T-helper 22 cell (primary cell): ENCODE measurements at places on chromosomes 2 and 18.
A peak's percentile ranks its signal among the peaks of the same experiment; 100 is the strongest.

DNA sequence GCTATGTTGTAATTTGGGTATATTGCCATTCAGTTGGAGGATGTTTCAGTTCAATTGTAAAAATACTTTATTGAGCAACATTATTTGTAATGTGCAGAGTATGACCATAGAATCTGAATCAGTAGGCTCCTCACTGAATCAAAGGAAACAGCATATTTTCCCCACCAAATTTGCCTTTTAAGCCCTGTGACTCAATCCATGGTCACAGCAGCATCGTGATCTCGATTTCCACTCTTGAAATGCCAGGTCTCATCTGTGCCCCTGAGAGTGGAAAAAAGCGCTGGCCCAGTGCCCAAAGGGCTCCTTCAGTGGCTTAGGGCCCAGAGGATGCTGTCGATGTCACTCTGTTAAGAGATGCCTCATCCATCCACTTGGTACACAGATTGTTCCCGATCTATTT lies 57.5 kb downstream of the FHOD3 start:
- DNase-seq, result no peak

- DNase-seq, result no peak
These were observed 176.6 kb upstream of the TACR1 start for GRCh38 chr2:75375646-75376582.

DNA sequence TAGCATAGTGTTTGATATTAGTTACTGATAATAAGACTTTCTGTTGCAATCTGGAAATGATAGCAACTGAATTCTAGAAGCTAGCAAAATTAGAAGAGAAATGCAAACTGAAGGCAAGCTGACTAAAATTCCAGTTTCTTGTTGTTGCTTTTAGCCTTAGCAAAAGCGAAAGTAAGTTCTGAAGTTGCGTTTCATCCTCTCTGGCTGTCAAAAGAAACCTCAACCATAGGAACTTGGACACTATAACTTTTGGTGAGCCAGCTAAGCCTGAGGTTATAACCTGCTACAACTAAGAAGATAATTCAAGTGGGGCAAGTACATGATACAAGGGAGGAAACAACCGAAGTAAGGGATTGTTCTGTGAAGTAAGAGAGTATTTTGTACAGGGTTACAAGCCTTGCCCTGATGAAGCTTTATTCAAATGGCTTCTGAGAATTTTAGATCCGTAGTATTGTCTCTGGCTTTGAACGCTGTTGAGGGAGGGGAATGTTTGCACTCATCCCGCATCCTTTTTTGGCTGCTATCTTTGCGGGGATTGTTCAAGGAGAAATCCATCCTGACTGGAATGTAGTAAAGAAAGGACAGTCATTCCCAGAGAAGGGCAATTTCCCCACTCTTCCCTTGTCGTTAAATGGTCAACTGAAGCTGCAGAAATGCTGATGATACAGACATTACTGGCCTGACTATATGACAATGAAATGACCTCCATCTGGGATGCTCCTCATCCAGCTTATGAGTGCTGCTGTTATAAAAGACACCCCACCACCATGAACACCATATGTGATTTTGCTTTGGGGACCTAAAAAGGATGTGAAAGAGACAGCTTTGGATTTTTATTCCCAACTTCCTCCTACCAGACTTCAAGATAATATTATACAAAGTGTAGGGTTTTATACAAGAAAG lies 7.0 kb upstream of the TMX3 start:
- no peak for DNase-seq

GRCh38 chr2:8196316-8196715 lies 485.5 kb upstream of the ID2 start:
- DNase-seq, result no peak

- DNase-seq, result no peak
These were observed 105.4 kb upstream of the MMADHC start for GRCh38 chr2:149692961-149693396.

DNA sequence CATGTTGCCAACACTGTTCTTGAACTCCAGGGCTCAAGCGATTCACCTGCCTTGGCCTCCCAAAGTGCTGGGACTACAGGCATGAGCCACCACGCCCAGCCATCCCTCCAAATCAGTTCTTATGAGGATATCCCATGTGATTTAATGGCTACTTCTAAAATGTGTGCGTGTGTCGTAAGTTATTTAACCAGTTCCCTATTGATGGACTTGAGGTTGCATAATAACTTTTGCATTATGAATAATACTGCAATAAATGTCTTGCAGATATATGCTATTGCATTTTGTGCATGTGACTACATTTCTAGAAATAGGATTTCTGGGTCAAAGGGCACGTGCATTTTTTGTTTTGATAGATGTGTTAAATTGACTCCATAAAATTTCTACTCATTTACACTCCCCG lies 19.0 kb downstream of the DIPK1C start:
- no peak for DNase-seq

- DNase-seq, result no peak
These were observed 63.1 kb upstream of the SPATS2L start for GRCh38 chr2:200243441-200243840.

DNA sequence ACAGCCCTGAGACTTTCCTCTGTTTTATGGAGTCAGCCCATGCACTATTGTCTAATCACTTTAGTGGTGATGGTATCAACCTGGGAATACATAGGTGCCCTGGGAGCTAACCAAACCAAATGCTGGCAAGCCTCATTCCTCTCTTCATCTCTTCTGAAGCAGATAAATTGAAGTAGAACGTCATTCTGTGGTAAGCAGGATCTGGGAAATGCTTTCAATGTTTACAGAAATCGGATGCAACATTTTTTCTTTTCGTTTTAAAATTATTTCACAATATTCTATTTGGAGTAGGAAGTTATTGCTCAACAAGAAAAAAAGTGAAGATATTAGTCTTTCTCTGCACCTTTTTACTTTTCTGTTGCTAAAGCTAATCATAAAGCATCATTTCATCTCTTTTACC lies 114.2 kb downstream of the RBMS1 start:
- no peak for DNase-seq

- DNase-seq, result no peak
These were observed 125.6 kb downstream of the SLC5A7 start for GRCh38 chr2:108111936-108112335.

DNA sequence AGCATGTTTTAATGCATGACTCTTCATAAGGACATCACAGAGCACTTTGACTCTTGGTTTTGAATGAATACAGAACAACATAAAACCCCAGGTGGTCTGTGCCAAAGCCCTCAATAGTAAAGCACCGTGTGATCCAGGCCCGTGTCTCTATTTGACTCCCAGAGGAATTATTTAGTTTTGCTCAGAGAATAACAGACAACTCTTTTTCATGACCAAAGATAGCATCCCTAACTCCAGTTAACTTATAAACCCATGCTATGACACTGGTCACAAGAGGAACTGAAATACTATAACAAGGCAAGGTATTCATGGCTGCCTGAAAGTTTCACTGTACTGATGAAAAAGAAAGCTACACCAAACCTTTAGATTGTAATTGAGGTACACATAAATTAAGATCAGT lies 128.4 kb downstream of the IKZF2 start:
- no peak for DNase-seq

DNA sequence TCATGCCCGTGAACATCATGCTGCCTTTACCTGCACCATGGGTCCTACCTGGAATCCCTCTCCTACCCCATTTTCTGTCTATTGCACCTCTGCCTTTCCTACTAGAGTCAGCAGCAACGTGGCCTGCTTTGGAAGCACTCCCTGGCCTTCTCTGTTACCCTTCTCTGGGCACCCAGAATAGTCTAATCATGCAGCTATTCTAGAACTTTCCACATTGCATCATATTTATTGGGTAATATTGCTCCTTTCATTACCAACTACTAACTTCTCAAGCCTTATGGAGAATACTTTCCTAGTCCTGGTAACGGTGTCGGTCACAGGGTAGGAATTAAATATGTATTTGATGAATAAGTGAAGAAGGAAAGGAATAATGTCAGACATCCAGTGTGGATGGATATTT lies 33.3 kb upstream of the CREG2 start:
- DNase-seq, result no peak

DNA sequence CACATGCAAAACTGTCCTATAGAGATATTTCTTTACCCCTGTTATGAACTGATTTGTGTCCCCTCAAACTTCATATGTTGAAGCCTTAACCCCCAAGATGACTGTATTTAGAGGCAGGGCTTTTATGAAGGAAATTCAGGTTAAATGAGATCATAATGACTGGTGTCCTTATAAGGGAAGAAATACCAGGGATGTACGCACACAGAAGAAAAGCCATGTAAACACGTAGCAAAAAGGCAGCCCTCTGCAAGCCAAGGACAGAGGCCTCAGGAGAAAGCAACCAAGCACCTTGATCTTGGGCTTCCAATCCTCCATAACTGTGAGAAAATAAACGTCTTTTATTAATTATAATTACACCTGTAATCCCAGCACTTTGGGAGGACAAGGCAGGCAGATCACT lies 101.3 kb upstream of the NDUFV2 start:
- DNase-seq, result no peak

GRCh38 chr2:234290671-234291070 lies 206.2 kb downstream of the ARL4C start:
- DNase-seq, result peak; percentile 90

DNA sequence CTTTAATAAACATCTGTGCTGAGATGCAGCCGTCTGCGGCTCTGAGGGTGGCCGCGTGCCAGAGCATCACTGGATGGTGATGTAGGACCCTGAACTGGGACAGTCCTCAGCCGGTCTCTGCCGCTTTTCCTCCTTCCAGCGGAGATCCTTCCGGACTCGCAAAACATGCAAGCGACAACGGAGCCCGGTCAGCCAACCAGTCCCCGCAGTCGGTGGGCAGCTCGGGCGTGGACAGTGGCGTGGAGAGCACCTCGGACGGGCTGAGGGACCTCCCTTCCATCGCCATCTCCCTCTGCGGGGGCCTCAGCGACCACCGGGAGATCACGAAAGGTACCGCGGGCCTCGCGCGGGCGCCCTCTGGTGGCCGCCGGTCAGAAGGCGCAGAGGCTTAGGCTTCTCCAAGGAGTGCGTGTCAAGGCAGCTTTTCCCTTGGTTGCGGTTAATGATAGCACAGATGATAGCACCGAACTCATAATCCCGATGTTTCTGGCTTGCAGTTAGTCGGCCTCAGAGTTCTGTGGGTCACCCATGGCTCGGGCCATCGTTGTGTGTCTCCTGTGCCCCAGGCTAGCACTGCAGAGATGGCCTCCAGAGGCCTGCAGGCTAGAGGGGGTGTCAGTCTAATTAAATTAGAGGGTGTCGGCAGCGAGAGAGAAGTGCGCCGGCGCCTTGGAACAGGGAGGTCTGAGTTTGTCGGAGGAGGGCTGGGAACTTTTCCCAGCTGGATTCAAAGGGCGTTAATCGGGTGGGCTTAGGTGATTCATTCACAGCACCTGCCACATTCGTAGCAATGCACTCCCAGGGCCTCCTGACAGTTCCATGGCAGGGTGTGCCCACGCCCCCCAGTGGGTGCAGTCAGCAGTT lies 38.5 kb downstream of the LPIN1 start:
- DNase-seq, result peak; percentile 17

DNA sequence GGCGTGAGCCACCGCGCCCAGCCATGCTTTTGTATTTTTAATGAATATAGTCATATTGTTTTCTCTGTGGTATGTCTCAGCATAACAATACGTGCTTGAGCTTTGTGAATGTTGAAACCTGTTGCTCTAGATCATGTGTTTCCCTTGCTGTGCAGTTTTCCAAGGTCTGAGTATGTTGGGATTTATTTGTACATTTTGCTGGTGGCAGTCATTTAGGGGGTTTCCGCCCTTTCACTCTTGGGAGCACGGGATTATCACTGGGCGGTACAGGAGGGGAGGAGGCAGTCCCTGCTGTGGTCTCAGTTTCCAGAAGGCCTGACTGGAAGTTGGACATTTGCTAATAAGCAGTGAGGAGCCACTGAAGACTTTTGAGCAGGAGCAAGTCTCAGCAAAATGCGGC lies 24.9 kb upstream of the CATIP start:
- no peak for DNase-seq

- no peak for DNase-seq
These were observed 113.3 kb downstream of the KIAA1328 start for GRCh38 chr18:36942264-36942663.

DNA sequence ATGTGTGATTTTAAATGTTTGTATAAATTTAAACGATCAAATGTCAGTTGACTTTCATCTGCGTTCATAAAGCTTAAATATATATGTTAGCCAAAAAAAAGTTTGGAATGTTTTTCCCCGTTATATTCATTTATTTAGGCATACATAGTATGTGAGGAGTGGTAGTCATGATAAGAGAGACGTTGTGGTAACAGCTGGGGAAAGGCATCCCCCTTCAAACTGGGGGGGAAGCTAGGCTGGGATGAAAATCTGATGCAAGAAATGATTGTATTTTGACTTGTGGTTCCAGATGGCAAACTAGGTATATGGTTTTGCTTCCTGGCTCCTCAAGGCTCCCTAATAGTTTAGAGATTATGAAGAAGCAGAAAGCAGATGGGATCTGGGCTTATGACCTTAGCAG lies 30.1 kb downstream of the ITGA6 start:
- no peak for DNase-seq

GRCh38 chr2:212073360-212073759 lies 465.2 kb downstream of the ERBB4 start:
- DNase-seq, result no peak

DNA sequence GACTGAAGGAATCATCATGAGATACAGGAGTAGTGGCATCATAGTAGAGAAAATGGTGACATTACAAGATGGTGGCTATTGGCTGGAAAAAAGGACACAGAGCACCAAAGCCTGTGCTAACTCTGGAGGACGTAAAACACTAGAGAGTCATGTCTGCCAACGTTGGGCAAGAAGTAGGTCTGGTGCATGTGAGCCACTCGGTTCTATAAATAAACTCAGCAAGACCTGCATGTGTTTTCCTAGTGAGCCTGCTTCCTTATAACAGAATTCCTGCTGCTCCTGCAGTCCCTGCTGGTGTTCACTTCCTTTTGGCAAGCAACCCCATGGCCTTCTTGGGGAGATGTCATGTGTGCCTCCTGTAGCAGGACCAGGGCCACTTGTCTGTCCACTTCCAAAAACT lies 325.2 kb downstream of the OSR1 start:
- no peak for DNase-seq

- DNase-seq, result no peak
These were observed 145.2 kb downstream of the GALNT3 start for GRCh38 chr2:165648801-165649200.

GRCh38 chr18:4241090-4241617 lies 214.0 kb downstream of the DLGAP1 start:
- DNase-seq, result no peak

GRCh38 chr2:200438251-200438650 lies 71.6 kb downstream of the KCTD18 start:
- no peak for DNase-seq

GRCh38 chr2:219003267-219003634 lies 10.0 kb upstream of the CRYBA2 start:
- DNase-seq, result no peak

DNA sequence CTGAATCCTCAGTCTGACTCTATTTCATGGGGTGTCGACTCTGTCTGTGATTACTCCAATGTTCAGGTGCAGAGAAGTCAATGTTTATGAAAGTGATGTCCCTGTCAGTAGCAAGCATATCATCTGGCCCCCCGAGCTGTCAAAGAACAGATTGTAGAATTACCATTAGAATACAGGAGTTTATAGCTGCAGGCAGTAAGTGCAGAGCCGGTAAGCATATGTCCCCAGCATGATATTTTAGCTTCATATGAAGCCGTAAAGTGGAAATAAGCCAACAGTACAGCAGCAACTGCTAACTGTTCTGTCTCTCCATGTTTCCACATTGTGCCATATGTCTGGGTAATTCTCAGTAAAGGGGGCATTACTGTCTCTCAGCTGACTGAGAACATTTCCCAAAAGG lies 541.8 kb downstream of the SOX11 start:
- no peak for DNase-seq
